ENCODE measurements at places on chromosomes 7 and 10.
A peak's percentile ranks its signal among the peaks of the same experiment; 100 is the strongest.

DNA sequence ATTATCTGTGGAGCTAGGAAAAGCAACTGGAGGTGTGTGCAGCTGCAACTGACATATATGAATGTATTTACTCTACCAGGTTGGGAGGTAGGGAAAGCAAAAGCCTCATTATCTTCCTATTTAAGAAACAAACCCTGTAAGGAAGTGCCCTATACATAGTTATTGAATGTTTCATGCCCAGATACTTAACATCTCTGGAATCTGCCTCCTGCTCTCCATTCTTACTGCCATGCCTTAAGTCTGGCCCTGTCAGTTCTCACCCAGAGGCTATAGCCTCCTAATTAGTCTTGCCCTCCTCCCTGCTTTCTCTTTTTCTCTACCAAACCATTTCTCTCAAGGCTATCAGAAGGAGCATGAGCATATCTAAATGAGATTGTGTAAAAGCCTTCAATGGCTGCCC lies 542.6 kb upstream of the LRRN3 start:
- DNase-seq, result no peak

DNA sequence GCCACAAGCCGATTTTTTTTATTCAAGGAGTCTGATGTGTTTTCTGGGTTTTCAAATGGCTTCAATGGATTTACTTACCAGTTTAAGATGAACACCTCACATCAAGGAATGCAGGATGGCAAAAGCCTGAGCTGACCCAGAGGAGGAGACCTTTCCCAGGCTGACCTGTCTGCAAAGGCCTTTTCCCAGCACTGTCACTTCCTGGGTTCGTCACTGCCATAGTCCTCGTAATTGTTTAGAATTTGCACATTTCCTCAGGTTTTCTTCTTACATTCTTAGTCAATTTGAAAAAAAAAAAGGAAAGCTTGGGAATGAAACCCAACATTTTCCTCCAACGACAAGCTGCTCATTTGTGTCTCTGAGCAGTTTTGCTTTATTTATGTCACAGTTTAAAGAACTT lies 42.0 kb downstream of the PTER start:
- no peak for DNase-seq

DNA sequence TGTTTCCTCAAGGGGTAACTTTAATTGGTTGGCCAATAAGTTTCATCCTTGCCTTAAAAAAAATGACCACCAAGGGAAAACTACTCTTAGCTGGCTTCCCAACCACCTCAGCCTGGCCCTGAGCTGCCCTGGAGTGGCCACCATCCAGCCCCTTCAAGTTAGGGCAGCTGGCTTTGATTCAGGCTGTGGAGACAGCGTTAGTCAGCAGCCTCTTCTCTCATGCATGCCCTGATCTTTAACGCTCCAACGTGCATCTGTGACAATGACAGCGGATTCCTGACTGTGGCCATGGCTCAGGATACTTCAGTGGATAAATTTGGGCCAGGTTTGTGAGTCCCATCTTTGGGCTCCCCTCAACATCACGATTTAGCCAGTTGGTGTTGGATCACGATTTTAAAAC lies 111.6 kb downstream of the RBM20 start:
- DNase-seq, result peak; percentile 8

DNA sequence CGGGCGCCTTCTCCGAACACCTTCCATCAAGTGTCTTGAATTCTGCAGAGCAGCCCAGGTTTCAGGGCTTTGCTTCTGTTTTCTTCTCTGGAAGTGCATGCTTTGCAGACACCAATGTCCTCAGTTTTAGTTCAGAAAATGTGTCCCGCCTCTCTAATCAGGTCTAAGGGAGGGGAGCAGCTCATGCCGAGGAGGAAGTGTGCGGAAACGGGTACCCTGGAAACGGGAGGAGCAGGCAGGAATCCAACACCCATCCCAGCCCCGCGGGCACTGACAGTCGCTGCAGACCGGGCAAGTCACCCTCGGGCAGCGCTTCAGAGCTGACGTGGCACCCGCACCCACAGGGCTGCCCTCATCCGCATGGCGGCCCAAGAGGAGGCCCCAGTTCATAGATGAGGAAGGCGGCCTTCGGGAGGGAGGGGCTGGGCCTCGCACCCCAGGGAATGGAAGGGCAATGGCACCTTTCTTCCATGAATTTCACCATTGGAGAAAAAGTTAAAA lies 338.7 kb downstream of the DNAJB6 start:
- no peak for DNase-seq

DNA sequence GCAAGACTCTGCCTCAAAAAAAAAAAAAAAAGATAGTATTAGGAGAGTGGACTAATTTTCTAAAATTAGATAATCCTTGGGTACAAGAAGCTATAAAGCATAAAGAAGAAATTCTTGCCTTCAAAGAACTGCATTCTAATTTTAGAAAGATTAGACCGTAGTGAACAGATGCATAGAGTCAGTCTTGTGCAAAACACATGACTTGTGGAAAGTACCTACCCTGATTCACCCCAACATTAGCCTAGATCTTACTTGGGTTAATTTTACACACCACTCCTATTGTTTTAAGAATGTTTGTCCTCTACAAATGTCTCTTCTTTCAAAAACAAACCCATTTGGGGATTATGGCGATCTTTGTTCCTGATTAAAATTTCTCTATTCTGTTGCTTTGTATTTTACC lies 38.9 kb upstream of the SP8 start:
- no peak for DNase-seq

GRCh38 chr10:74419958-74420375 lies 268.9 kb downstream of the ADK start:
- DNase-seq, result no peak

DNA sequence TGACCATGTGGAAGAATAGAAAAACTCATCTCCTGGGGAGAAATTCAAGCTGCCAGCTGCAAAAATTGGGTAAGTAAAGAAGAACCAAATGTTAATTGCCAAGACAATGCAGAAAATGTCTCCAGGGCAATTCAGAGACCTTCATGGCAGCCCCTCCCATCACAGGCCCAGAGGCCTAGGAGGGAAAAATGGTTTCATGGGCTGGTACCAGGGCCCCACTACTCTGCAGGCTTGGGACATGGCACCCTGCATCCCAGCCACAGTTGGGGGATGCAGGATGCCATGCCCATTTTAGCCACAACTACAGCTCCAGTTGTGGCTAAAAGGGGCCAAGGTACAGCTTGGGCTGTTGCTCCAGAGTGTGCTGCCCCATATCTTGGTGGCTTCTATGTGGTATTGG lies 20.9 kb upstream of the MKLN1 start:
- no peak for DNase-seq

DNA sequence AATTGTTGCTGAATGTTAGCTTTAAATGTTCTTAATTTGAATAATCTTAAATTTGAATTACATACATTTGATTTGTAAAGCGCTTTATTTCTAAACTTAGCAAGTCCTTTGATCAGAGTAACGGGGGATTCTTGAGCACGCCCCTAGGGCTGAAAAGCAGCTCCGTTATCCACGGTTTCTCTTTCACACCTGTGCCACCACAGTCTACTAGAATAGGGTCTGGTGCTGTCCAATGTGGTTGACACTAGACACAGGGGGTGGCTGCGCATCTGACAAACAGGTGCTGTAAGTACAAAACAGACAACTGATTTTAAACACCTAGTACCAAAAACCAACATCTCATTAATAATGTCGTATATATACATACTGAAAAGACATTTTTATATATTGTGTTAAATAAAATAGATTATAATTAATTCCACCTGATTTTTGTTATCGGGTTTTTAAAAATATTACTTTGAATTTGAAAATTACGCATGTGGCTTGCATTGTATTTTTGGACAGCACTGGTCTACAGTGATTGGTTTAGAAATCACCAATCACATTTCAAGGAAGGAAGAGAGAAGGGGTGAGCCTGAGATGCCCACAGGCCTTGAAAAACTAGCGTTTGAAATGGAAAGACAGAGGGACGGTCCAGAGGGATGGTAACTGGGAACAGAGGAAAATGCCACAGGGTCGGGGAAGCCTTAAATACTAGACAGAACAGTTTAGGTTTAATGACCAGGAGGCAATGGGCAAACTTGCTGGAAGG lies 7.3 kb downstream of the SEPHS1 start:
- DNase-seq, result no peak

- DNase-seq, result no peak
Observed at GRCh38 chr10:52484206-52485065, 170.4 kb downstream of the DKK1 start.

Data from NCI-H446 (cell line).